ENCODE measurements at places on chromosomes 4 and X.

DNA sequence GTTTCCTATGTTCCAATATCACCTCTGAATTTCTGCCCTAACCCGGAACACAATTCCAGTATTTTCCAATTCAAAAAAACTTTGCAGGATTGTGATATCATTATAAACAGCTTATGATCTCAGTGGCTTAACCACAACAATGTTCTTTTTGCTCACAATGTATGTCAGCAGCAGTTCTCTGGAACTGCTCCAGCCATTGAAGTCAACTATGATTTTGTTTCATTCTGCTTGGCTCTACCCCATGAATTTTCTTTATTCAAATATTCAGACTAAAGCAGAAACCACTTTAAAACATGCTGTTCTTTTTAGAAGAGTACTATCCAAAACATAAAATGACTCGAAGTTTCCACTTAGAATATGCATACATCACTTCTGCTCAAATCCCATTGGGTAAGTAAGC, 1611.1 kb downstream of the ARAP2 start:
- no peak for DNase-seq

DNA sequence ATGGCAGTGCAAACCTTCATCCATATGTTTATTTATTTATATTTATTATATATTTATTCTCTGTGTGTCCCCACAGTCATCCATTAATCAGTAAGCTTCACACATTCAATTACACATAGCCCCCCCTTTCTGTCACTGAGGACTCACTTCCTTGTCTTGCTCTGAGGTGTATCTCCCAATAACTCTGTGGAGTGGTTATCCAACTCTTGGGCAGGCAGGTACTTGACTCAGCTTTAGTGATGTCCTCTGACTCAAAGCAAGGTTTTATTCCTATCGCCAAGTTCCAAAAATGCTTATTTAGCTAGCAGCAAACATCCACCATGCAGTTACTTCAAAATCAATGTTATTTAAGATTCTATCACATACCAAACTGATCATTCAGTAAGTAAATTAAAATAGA, 25.2 kb upstream of the NDP start:
- no peak for DNase-seq

DNA sequence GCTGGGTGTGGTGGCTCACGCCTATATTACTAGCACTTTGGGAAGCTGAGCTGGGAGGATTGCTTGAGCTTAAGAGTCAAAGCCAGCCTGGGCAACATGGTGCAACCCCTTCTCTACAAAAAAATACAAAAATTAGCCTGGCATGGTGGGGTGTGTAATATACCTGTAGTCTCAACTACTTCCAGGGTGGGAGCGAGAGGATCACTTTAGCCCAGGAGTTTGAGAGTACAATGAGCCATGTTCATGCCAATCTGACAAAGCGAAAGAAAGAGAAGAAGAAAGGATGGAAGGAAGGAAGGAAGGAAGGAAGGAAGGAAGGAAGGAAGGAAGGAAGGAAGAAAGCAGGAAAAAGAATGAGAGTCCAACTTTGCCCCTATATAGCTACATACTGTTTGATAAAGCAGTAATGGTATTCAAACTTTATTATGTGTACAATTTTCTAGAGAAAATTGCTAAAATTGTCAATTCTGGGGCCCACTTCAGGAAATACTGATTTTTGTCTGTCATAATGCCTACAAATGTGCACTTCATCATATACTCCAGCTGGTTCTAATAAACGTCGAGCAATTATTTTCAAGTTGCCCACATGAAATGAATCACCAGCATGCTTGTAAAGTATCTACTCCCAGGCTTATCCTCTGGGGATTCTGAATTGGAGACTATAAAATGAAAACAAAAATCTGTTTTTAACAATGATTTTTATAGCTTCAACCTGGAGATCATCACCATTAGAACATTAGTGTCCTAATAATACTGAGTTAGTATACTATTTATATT, 132.3 kb downstream of the NDST4 start:
- no peak for DNase-seq

GRCh38 chr4:13597604-13598003, 29.9 kb downstream of the BOD1L1 start:
- DNase-seq, result no peak

DNA sequence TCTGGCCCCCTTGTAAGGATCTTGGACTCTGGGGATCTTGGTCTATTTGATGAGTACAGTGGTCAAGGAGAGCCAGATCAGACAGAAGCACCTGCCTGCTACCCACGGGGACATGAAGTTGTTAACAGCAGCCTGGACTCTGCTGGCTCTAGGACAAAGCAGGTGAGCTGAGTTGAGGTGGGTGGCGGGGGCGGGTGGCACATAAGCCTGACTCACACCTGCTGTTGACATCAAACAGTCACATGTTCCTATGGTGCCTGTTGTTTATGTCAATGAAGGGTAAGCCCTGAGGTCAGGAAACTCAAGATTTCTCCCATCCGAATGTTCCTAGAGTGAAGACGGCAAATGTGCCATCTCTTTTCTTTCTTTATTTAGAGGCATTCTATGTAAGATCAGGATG, 50.1 kb upstream of the CLNK start:
- no peak for DNase-seq

GRCh38 chr4:15239866-15240265, 188.0 kb upstream of the C1QTNF7 start:
- DNase-seq, result no peak

GRCh38 chr4:167421201-167421600, 186.9 kb upstream of the SPOCK3 start:
- no peak for DNase-seq

DNA sequence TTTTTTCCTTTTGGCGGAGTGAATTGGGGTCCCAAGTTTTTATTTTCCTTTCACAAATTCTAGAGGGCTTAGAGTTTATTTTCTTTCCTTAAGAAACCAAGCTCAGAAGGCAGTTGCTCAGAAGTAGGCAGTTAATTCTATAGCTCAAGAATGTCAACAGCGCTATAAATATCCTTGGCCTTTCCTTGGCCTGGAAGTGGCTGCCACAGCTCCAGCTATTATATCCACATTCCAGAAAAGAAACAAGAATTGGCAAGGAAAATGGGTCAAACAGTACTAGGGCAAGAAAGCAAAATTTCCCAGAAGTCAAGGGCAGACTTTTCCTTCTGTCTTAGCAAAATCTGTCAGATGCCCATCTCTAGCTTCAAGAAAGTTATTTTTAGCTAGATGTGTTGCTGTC, 31.0 kb downstream of the SLC10A6 start:
- DNase-seq, result no peak

GRCh38 chr4:140131675-140132229, 22.2 kb downstream of the MAML3 start:
- DNase-seq, result no peak

- DNase-seq, result peak; percentile 53
Observed at GRCh38 chr4:152209772-152210493, 326.0 kb downstream of the FBXW7 start.

DNA sequence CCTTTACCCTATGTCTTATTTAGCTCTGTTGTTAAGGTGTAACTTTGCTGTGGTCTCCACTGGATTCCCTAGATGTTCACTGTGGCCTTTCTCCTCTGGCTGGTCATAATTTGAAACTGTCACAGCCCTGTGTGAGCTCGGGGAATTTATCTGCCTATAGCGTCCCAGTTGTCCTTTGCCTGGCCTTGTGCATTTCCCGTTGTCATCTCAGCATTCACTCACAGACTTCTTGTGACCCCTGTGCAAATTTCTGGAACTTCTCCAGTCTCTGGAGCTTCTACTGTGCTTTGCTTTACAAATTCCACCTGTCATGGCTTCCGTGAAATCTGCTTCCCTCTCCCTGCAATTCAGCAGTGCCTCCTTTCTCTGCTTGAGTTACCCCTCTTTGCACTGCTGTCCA, 106.7 kb downstream of the WWC2 start:
- no peak for DNase-seq

DNA sequence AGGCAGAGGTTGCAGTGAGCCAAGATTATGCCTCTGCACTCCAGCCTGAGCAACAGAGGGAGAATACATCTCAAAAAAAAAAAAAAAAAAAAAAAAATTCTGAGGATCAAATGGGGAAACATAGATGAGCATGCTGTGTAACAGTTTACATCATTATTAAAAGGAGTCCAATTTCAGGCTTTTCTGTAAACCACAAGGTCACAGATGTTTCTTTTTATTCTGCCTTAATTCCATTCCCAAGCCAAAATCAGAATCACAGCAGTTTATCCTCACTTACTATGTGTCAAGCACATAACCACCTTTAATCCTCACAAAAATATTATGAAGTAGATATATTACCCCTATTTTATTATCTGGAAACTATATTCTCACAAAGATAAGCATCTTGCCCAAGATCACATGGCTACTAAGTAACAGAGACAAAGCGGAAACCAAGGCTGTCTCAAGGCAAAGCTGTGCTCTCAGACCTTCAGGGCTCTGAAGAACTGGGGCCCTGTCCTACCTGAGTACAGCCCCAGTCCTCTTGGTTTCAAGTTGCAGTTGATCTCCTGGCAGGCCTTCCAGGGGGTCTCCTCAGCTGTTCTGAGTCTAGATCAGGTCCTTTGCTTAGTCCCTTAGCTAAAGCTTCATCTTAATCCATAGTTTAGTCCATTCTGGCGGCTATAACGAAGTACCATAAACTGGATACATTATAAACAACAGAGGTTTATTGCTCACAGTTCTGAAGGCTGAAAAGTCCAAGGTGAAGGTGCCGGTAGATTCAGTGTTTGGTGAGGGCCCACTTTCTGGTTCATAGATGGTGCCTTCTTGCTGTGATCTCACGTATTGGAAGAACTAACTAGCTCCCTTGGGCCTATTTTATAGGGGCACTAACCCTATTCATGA, 141.3 kb downstream of the PALLD start:
- no peak for DNase-seq

- no peak for DNase-seq
Observed at GRCh38 chr4:71235311-71236201, 103.3 kb upstream of the SLC4A4 start.

DNA sequence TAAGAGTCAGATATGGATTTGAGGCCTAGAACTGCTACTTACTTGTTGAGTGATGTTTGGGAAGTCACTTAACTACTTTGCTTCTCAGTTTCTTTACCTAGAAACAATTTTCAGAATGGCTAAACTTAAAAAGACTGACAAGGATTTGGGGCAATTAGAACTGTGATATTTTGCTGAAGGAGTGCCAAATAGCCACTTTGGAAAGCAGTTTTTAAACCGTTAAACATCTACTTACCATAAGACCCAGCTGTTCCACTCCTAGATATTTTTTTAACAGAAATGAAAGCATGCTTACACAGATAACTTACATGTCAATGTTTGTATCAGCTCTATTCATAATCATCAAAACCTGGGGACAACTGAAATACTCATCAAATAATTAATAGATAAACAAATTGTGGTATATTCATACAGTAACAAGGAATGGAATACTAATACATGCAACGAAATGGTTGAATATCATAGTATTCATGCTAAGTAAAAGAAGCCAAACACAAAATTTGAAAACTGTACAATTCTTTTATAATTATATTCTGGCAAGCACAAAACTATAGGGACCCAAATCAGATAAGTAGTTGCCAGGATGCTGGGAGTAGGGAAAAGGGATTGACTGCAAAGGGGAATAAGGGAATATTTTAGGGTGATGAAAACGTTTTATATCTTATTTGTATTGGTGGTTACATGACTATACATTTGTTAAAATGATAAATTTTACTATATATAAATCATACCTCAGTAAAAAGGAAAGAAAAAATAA, 24.0 kb downstream of the RPA4 start:
- DNase-seq, result no peak

DNA sequence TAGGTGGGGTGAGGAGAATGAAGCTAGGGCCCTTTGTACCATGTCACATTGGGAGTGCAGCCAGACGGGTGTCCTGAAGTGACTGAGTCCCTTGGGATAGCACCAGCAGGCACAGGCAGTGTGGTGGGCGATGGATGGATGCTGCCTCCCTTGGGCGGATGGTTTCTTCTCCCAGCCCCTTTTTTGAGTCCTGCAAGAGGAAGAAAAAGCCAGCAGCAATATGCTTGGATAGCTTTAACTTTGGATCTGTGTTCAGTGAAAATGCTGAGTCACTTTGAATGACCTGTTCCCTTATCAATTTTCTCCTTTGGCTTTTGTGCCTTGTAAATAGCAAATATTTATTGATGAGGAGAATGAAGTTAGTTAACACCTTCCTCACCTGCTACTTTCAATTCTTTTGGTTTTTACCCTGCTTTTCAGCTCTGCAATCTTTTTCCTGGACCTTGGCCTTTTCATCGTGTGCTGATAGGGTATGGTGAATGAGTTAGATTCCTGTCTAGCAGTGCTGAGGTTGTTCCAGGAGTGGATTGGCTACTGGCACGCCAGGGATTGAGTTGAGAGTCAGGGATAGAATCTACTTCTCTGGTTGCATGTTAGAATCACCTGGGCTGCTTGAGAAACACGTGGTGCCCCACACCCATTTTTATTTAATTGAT, 10.2 kb downstream of the DCUN1D4 start:
- no peak for DNase-seq

DNA sequence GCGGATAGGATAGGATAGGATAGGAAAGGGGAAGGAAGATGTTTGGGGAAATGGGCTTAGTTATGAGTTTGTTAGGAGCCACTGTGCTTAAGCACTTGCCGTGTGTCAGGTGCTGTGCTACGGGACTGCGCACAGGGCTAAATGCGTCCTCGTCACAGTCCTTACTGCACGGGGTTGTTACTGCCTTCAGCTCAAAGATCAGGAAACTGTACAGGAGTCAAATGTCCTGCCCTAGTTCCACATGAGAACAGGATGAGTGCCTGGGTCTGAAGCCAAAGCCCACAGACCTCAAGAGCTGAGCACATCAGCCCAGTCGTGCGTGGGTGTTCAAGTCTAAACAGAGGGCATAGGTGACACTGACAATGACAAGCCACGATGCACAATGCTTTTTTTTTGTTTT, 15.0 kb downstream of the ACSL1 start:
- DNase-seq, result no peak

DNA sequence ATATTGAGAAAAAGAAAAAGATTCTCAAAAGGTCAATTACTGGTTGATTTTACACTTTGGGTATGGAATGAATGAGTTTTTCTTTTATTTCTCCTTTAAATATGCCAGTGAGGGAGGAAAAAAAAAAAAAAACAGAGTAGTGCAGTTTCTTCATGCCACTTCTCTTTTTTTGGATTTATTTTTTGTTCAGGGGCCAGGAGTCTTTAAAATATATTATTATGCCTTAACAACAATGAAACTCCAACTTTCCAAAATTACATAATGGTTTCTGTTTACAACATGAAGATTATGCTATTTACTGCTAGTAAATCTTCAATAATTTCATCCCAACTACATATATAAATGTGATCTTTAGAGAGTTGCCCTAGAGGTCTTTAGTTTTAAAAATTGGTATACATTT, 31.9 kb downstream of the DTHD1 start:
- DNase-seq, result no peak

DNA sequence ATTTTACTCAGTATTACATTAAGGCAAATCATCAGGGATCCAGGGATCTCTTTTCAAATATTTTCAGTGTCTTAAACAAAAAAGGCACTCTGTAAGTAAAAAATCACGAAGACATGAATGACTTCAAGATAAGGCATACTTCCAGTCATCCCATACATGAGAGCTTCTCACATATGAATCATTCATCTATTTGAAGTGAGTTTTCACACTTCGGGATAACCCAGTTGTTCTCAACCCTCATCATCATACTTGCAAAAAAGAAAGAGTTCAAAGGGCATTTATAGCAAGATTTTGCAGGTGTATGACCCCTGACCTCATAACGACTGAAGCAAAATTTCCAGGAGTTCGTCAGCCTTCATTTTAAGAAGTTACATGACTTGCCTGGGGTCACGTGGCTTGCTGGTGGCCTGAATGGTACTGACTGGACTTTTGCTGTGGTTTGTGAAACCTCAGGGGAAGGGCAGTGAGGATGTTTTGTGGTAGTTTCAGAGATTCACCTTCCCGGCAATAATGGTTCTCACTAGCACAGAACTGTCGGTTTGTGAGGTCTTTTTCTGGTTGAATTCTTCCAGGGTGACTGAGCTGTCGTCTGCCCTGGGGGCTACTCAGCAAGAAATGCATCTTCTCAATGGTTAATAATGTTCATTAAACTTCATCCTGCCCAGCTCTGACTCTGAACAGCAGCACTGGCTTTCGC, 115.8 kb upstream of the SHISA3 start:
- DNase-seq, result peak; percentile 53
